NCI-H2171 (cell line): ENCODE measurements at places on chromosomes 11 and 22.

- DNase-seq, result no peak
These were observed 100.7 kb downstream of the CEP164 start for GRCh38 chr11:117428186-117428855.

DNA sequence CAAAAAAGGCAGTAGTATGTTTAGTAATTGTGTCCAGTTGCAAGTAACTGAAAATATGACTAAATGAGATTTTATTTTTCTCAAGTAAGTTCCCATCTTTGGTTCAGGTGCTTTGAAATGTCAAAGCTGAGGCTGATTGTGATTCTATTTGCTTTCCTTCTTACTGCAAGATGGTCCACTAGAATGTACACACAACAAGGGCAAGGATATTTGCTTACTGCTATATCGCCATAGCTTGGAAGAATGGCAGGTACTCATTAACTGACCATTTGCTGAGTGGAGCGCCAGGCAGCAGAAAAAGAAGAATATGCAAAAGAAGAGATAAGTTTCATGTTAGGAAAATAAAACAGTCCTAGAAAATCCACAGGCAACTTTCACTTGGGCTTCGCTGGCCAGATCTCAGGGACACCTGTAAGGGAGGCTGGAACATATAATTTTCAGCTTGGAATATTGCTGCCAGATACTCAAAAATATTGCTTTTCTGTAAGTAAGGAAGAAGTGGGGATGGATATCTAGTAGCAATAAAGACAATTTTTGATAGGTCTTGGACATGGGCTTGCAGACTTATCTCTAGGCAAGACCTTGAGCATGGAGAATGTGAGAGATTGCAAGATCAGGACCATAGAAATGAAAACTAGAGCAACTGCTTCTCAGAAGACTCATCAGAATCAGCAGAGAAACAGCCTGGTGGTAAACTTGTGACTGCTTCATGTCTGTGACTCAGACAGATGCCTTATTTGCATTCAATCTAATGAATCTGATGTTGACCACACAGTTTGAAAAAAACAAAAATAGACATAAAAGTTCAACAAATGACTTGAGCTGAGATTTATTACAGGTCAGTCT lies 44.8 kb upstream of the OR9Q1 start:
- no peak for DNase-seq

DNA sequence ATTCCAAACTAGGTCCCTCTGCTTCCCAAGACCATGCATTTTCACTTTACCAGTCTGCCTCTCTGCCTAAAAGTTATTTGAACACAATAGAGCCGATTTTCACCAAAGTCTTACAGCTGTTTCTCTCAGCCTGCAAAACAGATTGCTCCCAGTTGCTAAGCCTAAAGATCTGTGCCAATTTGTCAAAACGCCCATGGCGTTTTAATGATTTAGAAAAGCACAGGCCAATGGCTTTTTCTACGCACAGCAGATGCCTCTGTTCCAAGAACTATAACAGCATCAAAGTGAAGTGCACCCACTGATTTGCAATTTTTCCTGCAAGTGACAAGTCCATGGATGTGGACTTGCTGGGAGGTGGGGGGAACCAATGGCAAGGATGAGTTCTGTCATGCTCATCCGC lies 173.9 kb upstream of the SYN3 start:
- DNase-seq, result no peak

- no peak for DNase-seq
These were observed 1.3 kb downstream of the MPPED1 start for GRCh38 chr22:43412808-43413795.

- no peak for DNase-seq
These were observed 76.4 kb upstream of the MTNR1B start for GRCh38 chr11:92892802-92893684.

DNA sequence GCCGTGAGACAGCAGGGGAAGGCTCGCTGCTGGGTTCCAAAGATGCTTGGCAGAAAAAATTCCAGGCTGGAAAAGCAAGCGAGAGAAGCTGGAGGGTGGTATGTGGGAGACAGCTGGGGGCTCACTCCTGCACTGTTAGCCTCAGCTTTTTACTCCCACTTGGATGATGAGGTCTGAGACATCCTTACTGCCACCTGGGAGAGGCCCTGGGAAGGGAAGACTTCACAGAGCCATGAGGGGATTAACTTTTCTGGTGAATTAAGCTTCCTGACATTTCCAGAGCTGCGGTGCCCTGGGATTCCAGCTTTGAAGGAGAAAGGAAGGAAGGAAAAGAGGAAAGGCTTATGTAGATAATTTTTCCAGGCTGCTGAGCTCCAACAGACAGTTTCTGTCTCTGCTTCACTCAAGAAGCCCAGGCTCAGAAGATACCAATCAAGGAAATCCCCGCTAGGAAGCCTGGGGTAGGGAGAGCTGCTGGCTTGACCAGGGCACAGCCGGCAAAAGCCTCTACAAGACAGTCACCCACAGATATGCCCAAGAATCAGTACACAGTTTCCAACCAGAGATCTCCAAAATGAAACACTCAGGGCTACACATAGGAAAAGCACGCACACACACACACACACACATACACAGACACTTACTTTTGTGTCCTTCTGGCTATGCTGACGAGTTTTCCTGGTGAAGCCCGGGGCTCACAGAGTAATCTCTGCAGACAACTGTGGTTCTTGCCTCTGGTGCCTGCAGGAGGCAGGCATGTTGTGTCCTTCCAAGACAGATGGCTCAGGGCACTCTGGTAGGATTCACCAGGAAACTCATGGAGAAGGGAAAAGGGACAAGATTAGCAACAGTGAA lies 907 bp downstream of the MCHR1 start:
- no peak for DNase-seq

GRCh38 chr11:111923951-111924350 lies 5.2 kb downstream of the C11orf52 start:
- DNase-seq, result no peak

- DNase-seq, result no peak
These were observed 234.2 kb downstream of the AASDHPPT start for GRCh38 chr11:106311531-106312230.

DNA sequence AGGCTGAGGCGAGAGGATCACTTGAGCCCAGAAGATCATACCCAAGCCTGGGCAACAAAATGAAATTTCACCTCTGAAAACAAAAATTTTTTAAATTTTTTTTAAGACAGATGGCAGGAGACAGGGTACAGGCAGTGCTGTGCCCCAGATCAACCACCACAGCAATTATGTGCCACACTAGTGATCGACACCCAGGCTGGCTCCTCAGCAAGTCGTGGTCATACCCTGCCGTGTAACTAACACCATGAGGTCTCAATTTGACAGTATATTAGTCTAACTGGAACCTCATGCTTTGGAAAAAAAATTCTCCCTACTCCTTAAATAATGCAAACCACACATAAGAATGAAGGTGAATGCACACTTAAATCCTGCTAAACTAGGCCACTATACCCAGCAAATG lies 8.3 kb downstream of the SF3A1 start:
- no peak for DNase-seq

GRCh38 chr22:39537975-39538374 lies 5.4 kb upstream of the RPS19BP1 start:
- DNase-seq, result no peak

- DNase-seq, result no peak
These were observed 21.8 kb upstream of the SLC5A12 start for GRCh38 chr11:26743622-26744021.

- no peak for DNase-seq
These were observed 34.2 kb downstream of the PHF21B start for GRCh38 chr22:44975427-44976262.

DNA sequence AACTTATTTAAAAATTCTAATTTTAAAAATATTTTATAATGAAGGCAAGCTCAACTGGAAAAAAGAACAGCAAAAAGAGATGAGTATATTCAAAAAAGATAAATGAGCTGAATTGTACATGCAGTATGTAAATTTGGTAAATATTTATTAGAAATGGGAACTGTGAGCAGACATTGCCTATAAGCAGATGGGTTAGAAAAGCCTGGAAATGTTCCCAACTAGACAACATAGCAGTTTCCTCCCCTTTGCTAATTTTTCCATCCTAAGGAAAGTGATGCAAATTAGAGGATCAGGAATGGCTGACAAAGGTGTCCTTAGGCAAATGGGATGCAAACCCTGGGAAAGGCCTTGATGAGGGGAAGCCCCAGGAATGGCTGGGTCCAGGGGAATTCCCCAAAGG lies 37.2 kb downstream of the TP53I11 start:
- DNase-seq, result no peak

DNA sequence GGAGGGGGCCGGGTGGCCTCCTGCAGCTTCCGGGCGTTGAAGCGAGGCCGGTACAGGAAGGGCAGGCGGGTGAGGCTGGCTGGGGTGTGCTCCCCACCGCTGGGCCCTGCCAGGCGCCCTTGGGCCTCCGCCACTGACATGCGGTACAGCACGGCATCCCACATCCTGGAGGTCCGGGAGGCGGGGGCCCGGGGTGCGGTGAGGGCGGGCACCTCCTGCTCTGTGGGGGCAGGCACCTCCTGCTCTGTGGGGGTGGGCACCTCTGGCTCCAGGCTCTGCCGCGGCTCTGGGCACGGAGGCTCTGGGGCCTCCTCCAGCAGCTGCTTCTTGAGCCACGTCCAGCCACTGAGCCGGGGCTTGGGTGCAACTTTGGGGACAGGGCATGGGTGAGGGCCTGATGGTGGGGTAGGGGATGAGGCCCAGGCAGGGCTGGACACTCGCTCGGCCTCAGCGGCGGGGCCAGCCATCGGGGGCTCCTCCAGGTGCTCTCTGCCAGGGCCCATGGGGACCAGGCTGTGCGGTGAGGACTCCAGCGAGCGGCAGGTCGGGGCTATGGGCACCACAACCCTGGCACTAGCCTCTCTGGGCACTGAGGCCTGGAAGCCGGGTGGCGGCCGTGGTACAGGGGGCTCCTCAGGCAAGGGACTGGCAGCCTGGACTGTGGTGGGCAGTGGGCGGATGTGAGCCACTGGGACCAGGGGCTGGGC lies 2.3 kb downstream of the PRR33 start:
- no peak for DNase-seq

GRCh38 chr11:85115798-85116197 lies 511.3 kb downstream of the DLG2 start:
- DNase-seq, result no peak

DNA sequence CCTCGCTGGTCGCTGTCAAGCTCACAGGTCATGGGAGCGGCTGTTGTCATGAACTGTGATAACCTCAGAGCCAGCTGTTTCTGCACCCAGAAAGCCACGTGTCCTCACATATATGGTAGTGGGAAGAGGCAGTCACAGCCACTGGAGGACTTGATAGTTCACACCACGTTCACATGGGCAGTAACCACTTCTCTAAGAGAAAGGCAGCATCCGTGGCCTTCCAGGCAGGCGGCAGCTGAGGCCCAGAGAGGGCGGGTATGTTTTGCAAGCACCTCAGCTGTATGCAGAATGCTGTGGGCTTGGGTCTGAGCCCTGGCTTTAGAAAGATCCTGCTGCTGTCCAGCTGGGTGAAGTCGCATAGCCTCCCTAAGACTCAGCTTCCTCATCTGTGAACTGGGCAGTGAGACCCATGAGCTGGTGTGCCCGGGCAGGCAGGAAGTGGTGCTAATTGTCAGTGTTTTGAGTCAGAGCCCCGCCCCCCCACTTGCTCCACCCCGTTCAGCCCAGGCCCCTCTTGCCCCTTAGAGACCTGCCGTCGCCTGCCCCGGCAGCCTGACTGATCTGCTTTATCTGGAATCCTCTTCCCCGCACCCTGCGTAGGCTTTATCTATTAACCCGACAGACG lies 13.3 kb downstream of the TTC38 start:
- DNase-seq, result no peak

DNA sequence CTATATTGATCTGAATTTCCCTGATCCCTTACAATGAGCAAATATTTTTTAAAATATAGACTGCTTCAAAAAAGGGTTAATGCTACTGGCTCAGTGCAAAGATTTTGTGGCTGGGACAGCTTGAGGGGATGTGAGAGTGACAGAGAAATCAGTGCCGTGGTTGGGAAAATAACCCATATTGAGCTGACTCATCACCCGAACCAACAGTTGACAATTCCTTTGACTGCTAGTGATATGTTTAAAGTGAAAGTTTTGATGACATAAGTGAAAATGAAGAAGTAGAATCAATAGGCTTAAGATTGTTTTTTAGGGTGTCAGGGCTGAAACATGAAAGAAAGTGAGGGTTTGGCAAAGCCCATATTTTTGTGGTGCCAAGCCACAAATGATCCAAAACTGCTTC lies 257.1 kb upstream of the TENM4 start:
- no peak for DNase-seq

GRCh38 chr11:1760351-1761109 lies 3.2 kb downstream of the CTSD start:
- DNase-seq, result no peak

DNA sequence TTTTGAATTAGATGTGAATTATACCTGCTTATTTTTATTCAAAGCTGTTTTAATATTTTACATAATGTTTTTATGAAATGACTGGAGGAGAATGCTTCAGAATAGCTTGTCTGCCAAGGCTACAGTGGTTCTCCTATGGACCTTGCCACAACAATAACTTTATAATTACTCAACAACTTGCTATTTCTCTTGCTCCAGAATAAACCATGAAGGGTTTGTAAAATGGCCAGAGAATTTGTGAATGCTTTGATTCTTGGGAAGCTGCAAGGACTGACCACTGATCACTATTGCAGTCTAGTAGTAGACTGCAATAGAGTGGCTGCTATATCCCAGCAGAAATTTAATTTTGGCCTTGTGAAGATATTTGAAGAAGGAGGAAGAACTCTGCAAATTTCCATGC lies 199.7 kb downstream of the FAT3 start:
- no peak for DNase-seq

DNA sequence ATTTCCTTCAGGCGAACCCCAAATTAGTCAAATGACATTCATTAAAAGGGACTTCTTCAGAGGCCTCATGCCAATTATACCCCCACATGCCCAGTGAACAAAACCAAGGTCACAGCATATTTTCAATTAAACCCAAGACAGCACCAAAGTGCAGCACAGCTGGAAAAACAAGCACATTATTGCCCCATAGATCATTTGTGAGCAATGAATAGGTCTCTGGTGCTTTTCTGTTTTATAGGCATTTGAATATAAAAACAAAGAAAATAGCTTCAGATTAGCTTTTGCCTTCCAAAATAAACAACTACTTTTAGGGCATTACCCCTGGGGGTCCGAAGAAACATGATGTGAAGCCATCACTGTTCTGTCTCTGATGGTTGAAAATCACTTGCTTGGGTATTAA lies 1319.9 kb downstream of the LRRC4C start:
- no peak for DNase-seq
